CD4-positive, alpha-beta memory T cell (primary cell): ENCODE measurements at places on chromosomes 7 and 10. TPM values are rescaled to one million over a fixed set of nuclear protein-coding genes. Genes with fewer than 3 reads are reported as not detected.

SFMBT2 gene
- total RNA-seq, result 20.0 TPM

PLA2G12B gene
- not detected for total RNA-seq

PPP1R3A gene
- total RNA-seq, result not detected

TMEM196 gene
- total RNA-seq, result not detected

BICC1 gene
- not detected for total RNA-seq

NRBF2 gene
- total RNA-seq, result 17.8 TPM

TMEM229A gene
- total RNA-seq, result not detected

NAT16 gene
- total RNA-seq, result not detected

ZMIZ1 gene
- 23.1 TPM for total RNA-seq

CDH23 gene
- total RNA-seq, result 5.2 TPM

PDE1C gene
- total RNA-seq, result not detected

FZD8 gene
- total RNA-seq, result 1.2 TPM

TRDMT1 gene
- 21.3 TPM for total RNA-seq

SPDYE2B gene
- not detected for total RNA-seq

PRR15 gene
- not detected for total RNA-seq

DUS4L gene
- total RNA-seq, result 11.3 TPM

MDFIC gene
- total RNA-seq, result 78.0 TPM

SHTN1 gene
- total RNA-seq, result 1.6 TPM

RHOBTB1 gene
- total RNA-seq, result 0.25 TPM

NEUROD6 gene
- not detected for total RNA-seq

NEUROG3 gene
- not detected for total RNA-seq

PTPN20 gene
- total RNA-seq, result 1.9 TPM

ATOH7 gene
- not detected for total RNA-seq

LRRD1 gene
- total RNA-seq, result not detected

SLC25A40 gene
- 29.8 TPM for total RNA-seq

SPOCK2 gene
- 552 TPM for total RNA-seq

SLC13A1 gene
- not detected for total RNA-seq

TAS2R41 gene
- 0.61 TPM for total RNA-seq

NKX2-3 gene
- not detected for total RNA-seq

DRGX gene
- total RNA-seq, result not detected

CHPF2 gene
- 52.3 TPM for total RNA-seq

RSPH10B2 gene
- 0.70 TPM for total RNA-seq

HERC4 gene
- total RNA-seq, result 104 TPM

FGL2 gene
- 4.5 TPM for total RNA-seq

BEND7 gene
- total RNA-seq, result not detected

SLC26A5 gene
- not detected for total RNA-seq

PTER gene
- 26.5 TPM for total RNA-seq

CYP26C1 gene
- total RNA-seq, result 0.20 TPM

NRCAM gene
- 0.41 TPM for total RNA-seq

AKR1D1 gene
- not detected for total RNA-seq

ZPBP gene
- total RNA-seq, result not detected

MOGAT3 gene
- total RNA-seq, result not detected

CLCN1 gene
- not detected for total RNA-seq

PDE6C gene
- not detected for total RNA-seq

HOXA7 gene
- not detected for total RNA-seq

TMEM236 gene
- total RNA-seq, result 0.17 TPM

PILRA gene
- total RNA-seq, result 5.7 TPM

SEC31B gene
- total RNA-seq, result 64.0 TPM

TIAL1 gene
- total RNA-seq, result 212 TPM

LIPK gene
- total RNA-seq, result not detected

CUBN gene
- total RNA-seq, result 10.9 TPM

TWIST1 gene
- total RNA-seq, result not detected

C10orf88 gene
- 12.3 TPM for total RNA-seq

GRID2IP gene
- 0.47 TPM for total RNA-seq

WDR37 gene
- total RNA-seq, result 41.7 TPM

GPER1 gene
- total RNA-seq, result not detected

GTF2I gene
- 156 TPM for total RNA-seq

SFTPA1 gene
- total RNA-seq, result not detected
